ENCODE measurements at places on chromosomes 4 and X.

GRCh38 chr4:40562681-40563080 lies 67.0 kb downstream of the RBM47 start:
- no peak for DNase-seq

DNA sequence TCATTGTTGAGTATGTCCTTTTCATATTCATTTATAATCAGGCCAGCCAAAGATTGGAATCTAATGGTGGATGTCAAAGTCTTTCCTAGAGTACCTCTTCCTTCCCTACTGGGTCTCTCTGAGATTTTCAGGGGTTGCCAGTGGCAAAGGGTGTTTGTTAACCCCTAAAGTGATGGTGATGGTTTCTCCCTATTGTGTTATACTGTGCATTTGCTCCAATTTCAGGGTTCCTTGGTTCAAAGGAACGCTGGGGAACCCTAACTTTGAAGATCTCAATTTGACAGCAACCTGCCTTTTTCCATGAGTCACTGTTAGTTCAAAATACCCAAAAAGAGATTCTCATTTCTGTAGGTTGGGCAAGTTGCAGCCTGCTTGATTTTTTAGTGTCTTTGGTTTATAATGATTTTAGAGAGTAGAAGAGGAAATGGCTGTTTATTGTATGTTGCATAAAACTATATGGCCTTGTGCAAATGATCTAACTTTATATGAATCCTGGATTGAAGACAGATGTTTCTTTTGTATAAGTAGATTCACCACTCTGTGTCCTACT lies 23.0 kb downstream of the GAB1 start:
- no peak for DNase-seq

DNA sequence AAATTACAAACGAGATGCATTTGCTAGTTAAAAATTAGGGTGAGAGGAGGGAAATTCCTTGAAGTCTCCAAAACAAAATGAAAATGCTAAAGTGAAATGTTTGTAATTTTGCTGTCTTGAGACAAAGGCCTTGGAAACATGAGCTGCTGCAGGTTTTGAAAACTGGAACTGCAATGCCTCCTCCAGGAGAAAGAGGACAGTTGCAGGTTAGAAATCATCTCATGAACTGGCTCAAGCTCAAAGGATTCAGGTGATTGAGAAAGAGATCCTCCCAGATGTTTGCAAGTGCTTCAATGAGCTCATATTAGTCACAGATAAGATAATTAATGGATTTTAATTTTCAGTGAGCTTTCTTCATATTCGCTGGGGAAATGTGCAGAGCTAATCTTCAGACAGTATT lies 32.4 kb downstream of the SMPX start:
- DNase-seq, result no peak

GRCh38 chr4:98203332-98204235 lies 57.6 kb upstream of the RAP1GDS1 start:
- no peak for DNase-seq

DNA sequence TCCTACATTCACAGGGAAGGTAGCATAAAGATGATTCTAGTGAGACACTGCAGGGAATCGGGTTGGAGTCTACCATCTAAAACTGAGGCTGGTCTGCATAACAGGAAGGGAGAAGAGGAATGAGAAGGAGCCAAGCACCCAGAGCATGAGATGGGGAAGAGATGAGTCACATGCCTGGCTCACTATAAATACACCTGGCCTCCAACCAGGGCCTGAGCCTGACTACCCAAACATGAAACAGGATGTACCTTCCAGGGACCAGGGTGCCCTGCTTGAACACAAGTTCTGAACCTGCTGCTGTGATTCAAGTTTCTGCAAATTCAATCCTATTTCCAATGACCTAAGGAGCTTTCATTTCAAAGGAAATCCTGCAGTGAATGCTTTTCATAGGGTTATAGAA lies 24.9 kb downstream of the CD99L2 start:
- no peak for DNase-seq

GRCh38 chr4:20044502-20044911 lies 207.2 kb upstream of the SLIT2 start:
- DNase-seq, result no peak

GRCh38 chr4:109419679-109420078 lies 13.9 kb upstream of the SEC24B start:
- DNase-seq, result no peak

- no peak for DNase-seq
Measured at GRCh38 chrX:11960031-11960430, 178.2 kb upstream of the FRMPD4 start.

GRCh38 chr4:42458657-42459056 lies 61.4 kb downstream of the SHISA3 start:
- DNase-seq, result no peak

DNA sequence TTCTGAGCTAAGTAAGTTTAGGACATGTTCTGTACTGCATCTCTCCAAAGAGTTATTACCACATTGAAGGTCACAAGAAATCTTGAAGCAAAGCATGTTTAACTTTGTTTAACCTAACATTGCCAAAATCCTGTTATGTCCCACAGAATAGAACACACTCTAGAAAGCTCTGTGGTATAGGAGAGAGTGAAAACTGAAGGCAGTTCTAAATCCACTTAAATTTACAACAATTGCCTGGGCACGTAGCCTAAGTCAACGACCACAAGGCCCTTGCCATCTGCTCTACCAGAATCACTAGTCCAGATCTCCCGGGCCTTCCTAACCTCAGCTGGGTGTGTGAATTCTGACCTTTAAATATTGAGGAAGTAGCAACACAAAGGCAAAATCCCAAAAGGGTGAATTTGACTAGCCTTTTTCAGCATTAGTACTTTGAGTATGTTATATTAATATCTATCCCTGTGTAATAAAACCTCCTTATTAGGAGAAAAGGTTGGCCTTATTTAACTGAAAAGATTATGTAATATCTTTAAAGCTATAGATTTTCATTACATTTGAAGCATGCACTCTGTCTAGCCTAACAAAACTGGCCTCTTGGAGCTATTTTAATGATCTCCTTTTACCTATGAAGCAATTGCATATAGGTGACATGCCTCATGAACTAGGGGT lies 4.5 kb upstream of the MAML3 start:
- peak; percentile 65 for DNase-seq

DNA sequence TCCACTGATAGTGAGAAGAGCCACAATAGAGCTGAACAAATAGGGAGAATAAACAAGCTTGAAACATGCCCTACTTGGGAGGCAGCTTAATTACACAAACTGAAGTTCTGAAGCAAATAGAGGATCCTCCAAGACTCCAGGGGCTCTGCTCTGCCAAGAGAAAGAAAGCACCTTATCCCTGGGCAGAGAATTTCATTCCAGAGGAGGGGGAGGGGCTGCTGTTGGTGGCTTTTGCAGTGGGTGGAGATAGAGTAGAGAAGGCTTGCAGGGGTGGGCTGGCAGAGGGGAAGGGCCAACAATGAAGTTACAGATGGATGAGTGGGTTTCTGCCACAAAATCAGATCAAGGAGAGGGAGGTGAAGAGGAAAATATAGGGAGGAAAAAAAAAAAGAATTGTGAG lies 1.0 kb upstream of the LPAR4 start:
- DNase-seq, result no peak

GRCh38 chr4:18042754-18043153 lies 21.2 kb upstream of the LCORL start:
- no peak for DNase-seq

DNA sequence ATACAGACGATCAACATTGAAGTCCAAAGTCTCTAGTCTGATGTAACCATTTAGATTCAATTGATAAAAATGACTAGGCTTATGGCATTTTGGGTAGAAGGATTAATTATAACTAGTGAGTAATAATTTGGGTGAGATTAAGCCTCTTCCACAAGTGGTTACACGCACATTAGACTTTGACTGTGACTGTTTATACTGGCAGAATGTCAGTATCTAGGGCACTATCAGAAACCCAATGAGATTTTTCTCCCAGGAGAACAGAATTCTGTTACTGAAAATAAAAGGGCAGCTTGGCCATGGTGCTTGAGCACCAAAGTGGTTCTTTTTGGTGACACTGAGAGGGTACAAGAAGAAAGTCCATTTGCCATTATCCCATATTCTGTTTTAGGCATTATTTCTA lies 3.3 kb downstream of the PLS3 start:
- no peak for DNase-seq

DNA sequence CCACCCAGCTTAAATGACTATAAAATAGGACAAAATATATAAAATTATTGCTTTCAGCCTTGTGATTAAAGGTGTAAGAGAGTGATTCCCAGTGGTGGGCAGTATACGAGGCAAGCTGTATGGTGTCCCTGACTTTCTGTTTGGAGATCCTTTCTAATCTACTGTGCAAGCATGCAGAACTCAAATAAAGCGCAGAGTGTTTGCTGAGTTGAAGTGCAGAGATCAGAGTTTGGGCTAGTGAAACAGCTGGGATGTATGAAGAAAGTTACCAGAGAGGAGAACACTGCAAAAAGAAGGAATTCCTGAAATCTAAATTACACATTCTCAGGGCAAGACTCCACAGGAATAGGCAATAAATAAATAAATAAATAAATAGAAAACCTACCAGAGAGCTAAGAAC lies 218.5 kb upstream of the TLL1 start:
- DNase-seq, result no peak

GRCh38 chr4:187478292-187479140 lies 517.1 kb upstream of the ZFP42 start:
- DNase-seq, result no peak

DNA sequence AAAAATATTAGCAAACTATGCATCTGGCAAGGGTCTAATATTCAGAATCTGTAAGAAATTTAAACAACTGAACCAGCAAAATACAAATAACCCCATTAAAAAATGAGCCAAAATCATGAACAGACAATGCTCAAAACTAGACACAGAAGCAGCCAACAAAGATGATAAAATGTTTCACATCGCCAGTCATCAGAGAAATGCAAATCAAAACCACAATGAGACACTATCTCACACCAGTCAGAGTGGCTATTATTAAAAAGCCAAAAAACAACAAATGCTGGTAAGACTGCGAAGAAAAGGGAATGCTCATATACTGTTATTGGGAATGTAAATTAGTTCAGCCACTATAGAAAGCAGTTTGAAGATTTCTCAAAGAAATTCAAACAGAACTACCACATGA lies 201.3 kb upstream of the CPEB2 start:
- no peak for DNase-seq

DNA sequence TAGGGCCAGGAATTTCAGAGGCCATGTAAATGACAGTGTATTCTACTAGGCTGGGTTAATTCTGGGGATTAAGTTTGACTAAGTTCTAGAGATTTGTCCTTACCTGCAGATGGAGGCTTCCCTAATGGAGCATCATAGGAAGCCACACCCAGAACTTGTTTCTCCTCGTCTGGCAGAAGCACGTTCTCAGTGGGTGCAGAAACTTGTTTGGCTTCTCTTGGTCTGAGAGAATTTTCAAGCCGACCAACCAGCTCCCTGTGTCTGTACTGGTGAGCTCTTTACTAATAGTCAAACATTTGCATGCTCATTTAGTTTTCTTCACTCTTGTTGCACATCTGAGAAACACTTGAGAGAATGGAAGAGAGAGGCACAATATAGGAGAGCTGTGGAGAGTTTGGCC lies 907 bp upstream of the ATP10D start:
- DNase-seq, result no peak

- no peak for DNase-seq
Measured at GRCh38 chr4:148565801-148566200, 123.6 kb upstream of the NR3C2 start.

GRCh38 chr4:90118527-90119195 lies 8.5 kb upstream of the CCSER1 start:
- peak; percentile 46 for DNase-seq

DNA sequence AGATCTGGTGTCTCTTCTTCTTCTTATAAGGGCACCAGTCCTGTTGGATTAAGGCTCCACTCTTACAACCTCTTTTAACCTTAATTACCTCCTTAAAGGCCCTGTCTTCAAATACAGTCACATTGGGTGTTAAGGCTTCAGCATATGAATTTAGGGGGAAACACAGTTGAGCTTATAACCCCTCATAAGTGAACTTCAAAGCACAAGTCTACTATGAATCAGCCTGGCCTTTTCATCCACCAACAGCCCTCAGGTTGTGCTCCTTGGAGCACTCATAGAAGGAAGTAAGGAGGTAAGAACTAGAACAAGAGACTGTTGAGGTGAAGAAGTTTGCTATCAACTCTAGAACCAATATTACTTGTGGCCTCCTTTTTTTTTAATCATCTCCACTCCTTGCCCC lies 18.8 kb upstream of the TBC1D9 start:
- DNase-seq, result no peak

DNA sequence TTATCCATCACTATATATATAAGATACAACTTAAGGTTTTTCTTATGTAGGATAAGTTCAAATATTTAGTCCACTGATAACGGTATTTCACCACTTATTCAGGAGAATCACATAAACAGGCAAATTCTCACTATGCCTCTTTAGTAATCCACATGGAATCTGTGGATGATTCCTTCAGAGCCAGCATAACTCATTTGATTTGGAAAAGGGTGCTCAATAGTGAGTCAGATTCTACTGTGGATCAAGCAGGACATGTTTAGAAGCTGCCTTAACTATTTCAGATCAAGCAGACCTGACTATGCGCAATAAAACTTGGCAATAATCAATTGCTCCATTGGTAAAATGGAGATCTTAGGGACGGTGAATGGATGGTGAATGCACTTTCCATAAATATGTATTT lies 184.1 kb downstream of the CBR4 start:
- DNase-seq, result no peak

DNA sequence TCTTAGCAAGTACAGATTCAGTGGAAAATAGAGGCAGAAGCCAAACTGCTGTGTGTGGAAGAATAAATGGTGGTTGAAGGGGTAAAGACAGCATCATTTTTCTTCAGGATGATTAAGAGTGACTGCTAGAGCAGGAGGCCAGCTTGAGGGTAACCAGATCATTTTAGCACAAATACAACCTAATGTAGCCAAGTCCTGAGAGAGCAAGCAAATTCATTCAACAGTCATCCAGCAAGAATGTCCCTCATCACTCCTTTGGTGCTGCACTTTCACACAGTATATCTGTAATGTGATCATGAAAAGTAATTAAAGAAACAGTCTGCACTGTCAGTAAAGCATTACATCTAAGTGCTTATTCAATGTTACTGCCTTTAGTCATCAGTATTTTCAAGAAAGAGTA lies 44.8 kb downstream of the NPFFR2 start:
- DNase-seq, result no peak

DNA sequence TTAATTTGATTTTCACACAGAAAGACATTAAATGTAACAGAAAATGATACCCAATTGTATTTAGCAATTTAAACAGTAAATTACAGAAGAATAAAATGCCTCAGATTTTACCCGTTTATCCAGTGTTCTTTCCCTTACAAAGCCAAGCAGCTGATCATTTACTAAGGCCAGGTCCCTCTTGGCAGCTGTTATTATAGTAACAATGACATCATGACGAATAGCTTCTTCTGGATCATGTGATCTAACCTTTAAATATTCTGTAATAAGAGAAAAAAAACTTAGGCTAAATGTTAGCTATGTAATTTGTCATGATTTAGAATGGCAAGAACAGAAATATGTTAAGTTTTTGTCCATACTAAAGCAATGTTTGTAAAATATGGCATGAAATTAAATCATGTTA lies 69.4 kb downstream of the PDS5A start:
- DNase-seq, result no peak

- DNase-seq, result no peak
Measured at GRCh38 chr4:142201041-142201440, 564.7 kb downstream of the IL15 start.

- no peak for DNase-seq
Measured at GRCh38 chrX:112867570-112867969, 26.9 kb upstream of the AMOT start.

- DNase-seq, result no peak
Measured at GRCh38 chrX:11967986-11968869, 170.0 kb upstream of the FRMPD4 start.

GRCh38 chr4:83010522-83011318 lies at the start of gene LIN54:
TSS of gene LIN54 (minus strand) at chr4:83010823. CDS start at chr4:82984844, 25,979 bp downstream.
- peak; percentile 85 for DNase-seq

- no peak for DNase-seq
Measured at GRCh38 chr4:66606908-66607307, 936.6 kb upstream of the EPHA5 start.
